ENCODE measurements at places on chromosomes 6 and 20. TPM values are rescaled to one million over a fixed set of nuclear protein-coding genes. Genes with fewer than 3 reads are reported as not detected.

ARFGEF3 gene
- 5.5 TPM for total RNA-seq

PSORS1C2 gene
- not detected for total RNA-seq

ZNF343 gene
- total RNA-seq = 4.7 TPM

GLP1R gene
- total RNA-seq = not detected

MCHR2 gene
- not detected for total RNA-seq

GRIK2 gene
- 0.03 TPM for total RNA-seq

CPXM1 gene
- not detected for total RNA-seq

DOP1A gene
- 4.4 TPM for total RNA-seq

DLK2 gene
- not detected for total RNA-seq

SNAI1 gene
- total RNA-seq = not detected

SMOC2 gene
- 0.68 TPM for total RNA-seq

TNFRSF21 gene
- 13.5 TPM for total RNA-seq

MYO6 gene
- total RNA-seq = 6.4 TPM

TP53TG5 gene
- total RNA-seq = not detected

GABRR1 gene
- not detected for total RNA-seq

CFAP61 gene
- total RNA-seq = 0.07 TPM

MYCT1 gene
- not detected for total RNA-seq

LTB gene
- not detected for total RNA-seq

CLIC5 gene
- not detected for total RNA-seq

BMP6 gene
- total RNA-seq = 7.5 TPM

ELOVL4 gene
- 3.0 TPM for total RNA-seq

NEDD9 gene
- 5.2 TPM for total RNA-seq

MARCKS gene
- total RNA-seq = 48.6 TPM

GPX5 gene
- not detected for total RNA-seq

PARD6B gene
- total RNA-seq = 82.5 TPM

SLC22A3 gene
- 2.4 TPM for total RNA-seq

PRPF6 gene
- 126 TPM for total RNA-seq

CFB gene
- total RNA-seq = 4.7 TPM

LY6G6C gene
- not detected for total RNA-seq

TREML2 gene
- total RNA-seq = not detected

C20orf141 gene
- total RNA-seq = not detected

CD24 gene
- total RNA-seq = 985 TPM

BANF2 gene
- total RNA-seq = not detected

PAK1IP1 gene
- 25.7 TPM for total RNA-seq

SAMD10 gene
- 1.2 TPM for total RNA-seq

SEL1L2 gene
- total RNA-seq = not detected

GHRH gene
- not detected for total RNA-seq

THBD gene
- 15.7 TPM for total RNA-seq

CTAGE9 gene
- not detected for total RNA-seq

PDYN gene
- total RNA-seq = not detected

Data from Caki2 (cell line).